Brain pericyte (primary cell): ENCODE measurements at places on chromosomes 7 and 10.

DNA sequence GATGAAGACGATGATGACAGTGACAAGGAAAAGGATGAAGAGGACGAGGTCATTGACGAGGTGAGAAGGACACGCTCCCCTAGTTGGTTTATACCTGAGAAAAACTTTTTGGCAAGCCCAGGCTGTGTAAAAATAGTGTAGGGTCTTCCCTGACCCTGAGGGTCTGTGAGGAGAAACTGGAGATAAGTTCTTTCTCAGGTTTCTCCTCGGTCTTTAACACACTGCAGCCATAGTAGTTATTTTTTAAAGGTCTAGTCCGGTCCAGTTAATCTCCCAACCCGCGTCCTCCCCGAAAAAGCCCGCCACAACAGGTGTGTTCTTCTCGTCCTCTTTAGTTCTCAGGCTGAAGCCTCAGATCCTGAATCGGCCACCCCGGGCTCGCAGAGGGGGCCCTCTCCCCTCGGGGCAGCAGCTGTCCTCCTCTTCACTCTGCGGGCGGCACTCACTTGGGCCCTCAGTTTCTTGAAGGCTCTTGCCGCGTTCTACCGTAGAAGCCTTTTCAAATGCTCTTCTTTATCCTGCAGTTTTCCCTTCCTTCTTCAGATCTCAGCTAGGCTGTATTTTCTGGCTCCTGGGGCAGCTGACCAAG, 411 bp downstream of the BCCIP start:
- no peak for DNase-seq

DNA sequence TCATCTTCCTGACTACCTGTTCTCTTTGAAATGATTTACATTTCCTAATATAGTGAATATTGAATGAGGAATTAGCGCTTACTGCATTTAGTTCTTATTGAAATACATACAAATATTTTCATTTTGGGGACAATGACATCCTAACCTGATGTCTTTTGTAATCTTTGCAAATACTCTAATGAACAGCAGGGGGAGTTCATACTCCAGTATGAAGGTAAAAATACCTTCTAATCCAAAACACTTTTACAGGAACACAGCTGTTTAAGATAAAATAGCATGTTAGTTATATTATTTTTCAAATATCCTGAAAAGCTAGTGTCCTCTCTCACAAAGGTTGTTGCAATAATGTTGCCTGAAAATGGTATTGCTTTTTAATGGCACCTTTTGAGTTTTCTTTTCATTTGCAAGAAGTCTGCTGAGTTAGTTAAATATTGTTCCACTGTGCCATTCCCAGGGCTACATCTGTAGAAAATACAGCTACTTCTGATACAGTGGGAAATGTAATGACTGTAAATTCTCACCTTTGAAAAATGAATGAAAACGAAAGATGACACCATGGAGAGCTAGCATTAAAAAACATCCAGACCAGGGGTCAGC, 400.0 kb downstream of the PHF14 start:
- no peak for DNase-seq

DNA sequence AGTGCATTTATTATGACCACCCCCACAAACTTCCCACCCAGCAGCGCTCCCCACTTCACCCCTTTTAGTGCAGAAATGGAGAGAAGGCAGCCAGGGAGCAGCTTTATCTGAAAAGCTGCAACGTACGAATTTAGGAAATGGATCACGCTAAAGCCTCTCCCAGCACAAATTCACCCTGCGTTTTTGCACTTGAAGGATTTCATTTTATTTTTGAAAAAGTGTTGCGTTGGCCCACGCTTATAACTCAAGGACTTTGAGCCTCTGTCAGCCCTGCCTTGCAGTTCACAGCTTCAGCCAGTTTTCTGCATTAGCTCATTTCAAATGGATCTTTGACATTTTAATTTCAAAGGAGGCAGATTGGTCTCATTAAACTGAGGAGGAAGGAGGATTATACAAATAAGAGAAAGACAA, 556.1 kb downstream of the KCNMA1 start:
- no peak for DNase-seq

- no peak for DNase-seq
These were observed 13.7 kb upstream of the MAP3K8 start for GRCh38 chr10:30420266-30420665.

- DNase-seq, result no peak
These were observed 37.3 kb upstream of the PRKAR2B start for GRCh38 chr7:107007007-107007891.

- no peak for DNase-seq
These were observed 222.3 kb upstream of the MKLN1 start for GRCh38 chr7:131105294-131105798.

GRCh38 chr10:127423218-127423915, 125.7 kb upstream of the NPS start:
- DNase-seq, result no peak

DNA sequence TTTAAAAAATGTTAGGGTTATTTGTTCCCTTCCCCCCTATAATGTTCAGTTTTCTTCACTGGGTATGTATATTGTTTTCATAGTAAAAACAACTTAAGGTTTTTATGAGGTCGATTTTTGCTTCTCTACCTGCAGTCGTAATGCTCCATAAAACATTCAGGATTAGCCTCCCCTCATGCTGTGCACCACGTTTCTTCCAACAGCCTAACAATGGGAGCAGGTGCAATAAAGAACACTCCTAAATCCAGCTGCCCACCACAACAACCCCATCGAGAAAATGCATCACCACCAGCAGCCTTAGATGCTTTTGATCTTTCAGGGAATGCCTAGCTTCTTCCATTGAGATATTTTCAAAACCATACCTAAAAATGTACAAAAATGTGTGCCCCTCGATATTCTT, 111.1 kb downstream of the ADAM12 start:
- DNase-seq, result no peak

DNA sequence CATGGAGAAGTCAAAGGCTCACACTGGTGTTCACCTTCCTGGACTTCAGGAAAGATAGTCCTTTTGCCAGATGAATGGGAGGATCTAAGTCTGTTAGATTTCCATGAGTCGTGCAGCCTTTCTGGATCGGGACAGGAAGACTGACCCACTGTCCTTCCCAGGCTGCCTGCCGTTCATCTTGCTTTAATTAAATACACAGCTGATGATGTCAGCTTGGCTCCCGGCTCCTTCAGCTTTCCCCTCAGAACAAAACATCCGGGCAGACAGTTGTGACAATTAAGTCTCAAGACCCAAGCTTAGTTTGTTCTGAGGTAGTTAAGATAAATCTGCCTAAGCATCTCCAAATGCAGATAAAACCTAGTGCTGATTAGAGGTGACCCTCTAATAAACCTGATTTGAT, 58.6 kb downstream of the AUTS2 start:
- no peak for DNase-seq

GRCh38 chr7:127557803-127558202, 27.6 kb downstream of the GCC1 start:
- DNase-seq, result no peak

DNA sequence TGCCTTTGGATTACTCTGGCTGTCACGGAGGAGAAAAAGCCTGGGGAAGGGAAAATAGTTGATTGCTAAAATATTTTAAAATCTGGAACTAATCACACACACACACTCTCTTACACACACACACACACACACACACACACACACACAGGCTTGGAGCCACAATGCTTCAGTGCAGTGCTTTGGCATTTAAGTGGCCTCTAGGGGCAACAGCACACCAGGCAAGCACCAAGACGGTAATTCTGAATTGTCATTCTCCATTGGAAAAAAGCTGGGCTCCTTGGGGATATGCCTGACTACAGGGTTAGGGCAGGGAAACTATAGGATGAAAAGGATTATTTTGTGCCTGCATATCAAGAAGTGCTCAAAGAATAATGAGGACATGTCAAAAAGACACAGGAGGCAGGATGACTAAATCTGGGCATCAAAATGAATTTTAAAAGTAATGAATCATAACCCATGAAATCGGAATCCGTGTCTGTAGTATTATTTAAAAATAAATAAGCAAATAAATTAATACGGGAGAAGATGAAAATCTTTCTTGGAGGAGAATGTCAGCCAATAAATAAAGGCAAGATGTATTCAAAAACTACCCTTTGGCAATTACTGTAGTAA, 30.4 kb upstream of the DDC start:
- no peak for DNase-seq

DNA sequence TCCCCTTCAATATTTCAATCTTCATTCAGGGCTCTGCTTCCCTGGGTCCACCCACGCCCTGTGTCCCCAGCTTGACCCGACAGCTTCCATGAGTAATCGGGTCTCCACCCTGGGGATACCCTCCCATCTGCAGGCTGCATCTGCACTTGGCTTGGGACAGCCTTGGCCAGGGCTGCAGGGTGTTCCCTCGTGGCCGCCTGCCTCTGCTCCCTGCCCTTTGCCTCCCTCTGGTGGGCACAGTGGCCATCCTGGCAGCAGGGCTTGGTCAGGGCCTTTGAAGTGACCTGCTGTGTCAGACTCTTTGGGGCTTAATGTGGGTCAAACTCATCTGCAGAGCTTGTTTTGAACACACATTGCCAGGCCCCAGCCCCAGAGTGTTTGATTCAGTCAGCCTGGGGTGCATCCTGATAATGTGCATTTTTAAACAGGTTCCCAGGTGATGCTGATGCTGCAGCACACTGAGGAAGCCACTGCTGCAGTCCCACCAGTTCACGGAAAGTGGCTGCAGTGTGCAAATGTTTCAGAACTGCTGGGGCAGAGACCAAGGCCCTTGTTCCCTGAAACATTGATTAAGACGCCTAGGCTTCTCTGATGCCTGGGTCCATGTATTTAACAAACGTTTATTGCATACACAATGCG, 80.7 kb upstream of the SEC61G start:
- no peak for DNase-seq

- no peak for DNase-seq
These were observed 18.2 kb downstream of the HNRNPF start for GRCh38 chr10:43390759-43391158.

GRCh38 chr7:17029150-17029549, 147.4 kb upstream of the AGR3 start:
- no peak for DNase-seq

GRCh38 chr7:130363026-130363847, 17.1 kb upstream of the CPA1 start:
- DNase-seq, result no peak

- no peak for DNase-seq
These were observed 30.7 kb upstream of the TRIL start for GRCh38 chr7:28988810-28989209.

DNA sequence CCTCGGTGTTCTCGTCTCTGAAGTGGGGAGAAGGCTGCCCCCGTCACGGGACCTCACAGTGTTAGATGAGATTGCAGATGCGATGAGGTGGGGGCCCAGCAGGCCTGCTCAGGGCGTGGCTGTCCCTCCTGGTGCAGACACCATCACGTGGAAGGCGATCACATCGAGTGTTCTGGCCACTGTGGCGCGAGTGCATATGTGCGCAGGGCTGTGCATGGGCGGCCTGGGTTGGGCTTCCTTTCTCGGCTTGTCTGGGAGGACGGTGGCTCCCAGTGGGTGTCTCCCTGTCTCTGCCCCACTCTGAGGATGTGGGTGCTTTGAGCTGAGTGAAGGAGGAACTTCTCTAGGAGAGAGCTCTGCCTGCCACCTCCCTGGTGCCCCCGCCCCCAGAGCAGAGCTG, 83.1 kb downstream of the LHPP start:
- no peak for DNase-seq

DNA sequence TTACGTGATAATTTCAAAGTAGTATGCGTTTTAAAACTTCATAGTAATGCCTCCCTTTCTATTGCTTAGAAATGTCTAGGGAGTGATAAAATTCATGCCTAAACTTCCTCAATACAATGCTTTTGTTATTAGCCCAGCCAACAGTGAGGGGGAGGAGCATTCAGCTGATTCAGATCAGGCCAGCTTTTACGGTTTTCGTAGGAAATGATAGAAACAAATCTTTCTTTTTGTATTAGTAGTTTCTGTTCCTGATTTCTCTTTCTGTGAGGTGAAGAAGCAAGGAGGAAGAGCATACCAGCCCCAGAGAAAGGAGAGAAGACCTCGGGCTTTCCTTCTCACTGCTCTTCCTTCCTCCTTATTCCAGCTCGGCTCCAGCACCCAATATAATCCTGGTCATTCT, 35.2 kb upstream of the ITPRID1 start:
- no peak for DNase-seq

- no peak for DNase-seq
These were observed 301.5 kb upstream of the SHH start for GRCh38 chr7:156113731-156114130.

DNA sequence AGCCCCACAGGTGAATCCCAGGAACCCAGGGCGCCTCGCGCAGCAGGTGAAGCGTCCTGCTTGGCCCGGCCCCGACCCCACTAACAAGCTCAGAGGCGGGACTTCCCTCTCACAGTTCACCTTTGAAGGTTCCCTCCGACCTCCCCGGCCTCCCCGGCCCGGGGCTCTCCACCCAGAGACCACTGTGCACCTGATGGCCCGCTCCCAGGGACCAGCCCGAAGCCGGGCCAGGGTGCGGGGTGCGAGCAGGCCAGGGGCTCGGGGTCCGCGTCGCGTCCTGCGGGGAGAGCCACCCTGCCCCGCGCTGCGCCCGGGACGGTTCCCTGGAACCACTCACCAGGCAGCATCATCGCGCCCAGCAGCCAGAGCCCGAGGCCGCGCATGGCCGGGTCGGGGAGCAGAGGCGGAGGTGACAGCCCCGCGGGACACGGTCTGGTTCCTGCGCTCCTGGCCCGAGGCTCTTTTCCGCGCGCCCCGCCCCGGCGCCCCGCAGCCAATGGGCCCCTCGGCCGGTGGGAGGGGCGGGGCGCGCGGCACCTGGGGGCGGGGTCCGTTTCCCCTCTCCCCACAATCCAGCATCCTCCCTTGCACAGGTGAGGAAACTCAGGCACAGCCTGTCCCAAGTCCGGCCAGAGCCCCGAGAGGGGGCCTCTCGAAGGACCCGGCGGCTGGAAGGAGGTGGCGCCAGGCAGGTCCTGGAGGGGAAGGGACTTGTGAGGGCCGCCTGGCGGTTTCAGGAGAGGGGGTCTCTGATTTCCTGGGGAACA, at the start of gene ADAM8:
TSS of gene ADAM8 (minus strand) at position 434 of the 767 bp plus-strand sequence. CDS start at position 383, 51 bp downstream.
- no peak for DNase-seq

DNA sequence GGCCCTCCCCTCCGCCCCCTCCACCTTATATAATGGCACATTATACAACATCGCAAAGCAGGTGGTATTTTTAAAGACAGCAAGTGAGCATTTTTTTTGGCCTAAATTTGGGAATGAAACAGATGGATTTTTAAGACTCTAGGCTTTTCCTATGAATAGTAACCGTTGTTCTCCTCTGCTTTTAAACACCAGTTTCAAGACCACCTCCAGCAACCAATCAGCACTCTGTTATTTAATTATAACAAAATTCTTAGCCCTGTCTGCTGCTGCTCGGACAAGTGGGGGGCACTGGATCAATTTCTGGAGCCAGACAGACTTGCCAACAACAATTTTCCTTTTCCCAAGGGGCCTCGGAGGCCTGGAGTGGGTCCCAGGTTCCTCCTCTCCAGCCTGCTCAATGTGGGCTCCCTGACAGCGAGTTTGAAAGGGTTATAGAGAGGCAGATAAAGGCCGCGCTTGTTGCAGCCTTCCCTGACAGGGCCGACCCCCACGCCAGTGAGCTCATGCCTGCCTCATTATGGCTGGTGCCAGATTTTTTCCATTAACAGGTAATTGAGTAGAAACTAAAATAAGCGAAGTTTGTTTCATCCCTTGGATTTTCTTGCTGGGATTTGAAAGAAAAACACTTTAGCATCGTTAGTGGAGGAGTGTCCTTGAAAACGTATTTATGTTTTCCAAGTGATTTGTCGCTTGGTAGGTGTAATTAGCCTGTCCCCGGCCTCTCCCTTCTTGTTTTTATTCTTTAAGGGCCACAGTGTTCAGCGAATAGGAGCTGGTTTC, 227.3 kb downstream of the TCF7L2 start:
- DNase-seq, result no peak

- DNase-seq, result no peak
These were observed 11.8 kb upstream of the EMX2 start for GRCh38 chr10:117530791-117531190.
